Right ventricle myocardium inferior (tissue), 1 donor: ENCODE measurements at places on chromosomes 13 and 19. TPM values are rescaled to one million over a fixed set of nuclear protein-coding genes. Genes with fewer than 3 reads are reported as not detected.
A peak's percentile ranks its signal among the peaks of the same experiment; 100 is the strongest.

- peak; percentile 79 for DNase-seq
These were observed 190.9 kb downstream of the COL4A1 start for GRCh38 chr13:110116072-110116487.

KANK2 gene
- 434 TPM for total RNA-seq

- DNase-seq, result no peak
These were observed 904.5 kb downstream of the SLITRK6 start for GRCh38 chr13:84894749-84895148.

- DNase-seq, result no peak
These were observed 3.1 kb upstream of the UQCRFS1 start for GRCh38 chr19:29216021-29216420.
